ENCODE measurements at places on chromosomes 7 and 10. TPM values are rescaled to one million over a fixed set of nuclear protein-coding genes. Genes with fewer than 3 reads are reported as not detected.

Gene POLR2J2
- polyA plus RNA-seq, result 4.5 TPM

Gene C10orf67
- polyA plus RNA-seq, result 0.10 TPM

Gene NRP1
- polyA plus RNA-seq, result 165 TPM

Gene SPDYE6
- not detected for polyA plus RNA-seq

Gene TBATA
- polyA plus RNA-seq, result not detected

Gene SFRP5
- polyA plus RNA-seq, result not detected

Gene GHRHR
- not detected for polyA plus RNA-seq
